ENCODE measurements at places on chromosomes 16 and 17.

DNA sequence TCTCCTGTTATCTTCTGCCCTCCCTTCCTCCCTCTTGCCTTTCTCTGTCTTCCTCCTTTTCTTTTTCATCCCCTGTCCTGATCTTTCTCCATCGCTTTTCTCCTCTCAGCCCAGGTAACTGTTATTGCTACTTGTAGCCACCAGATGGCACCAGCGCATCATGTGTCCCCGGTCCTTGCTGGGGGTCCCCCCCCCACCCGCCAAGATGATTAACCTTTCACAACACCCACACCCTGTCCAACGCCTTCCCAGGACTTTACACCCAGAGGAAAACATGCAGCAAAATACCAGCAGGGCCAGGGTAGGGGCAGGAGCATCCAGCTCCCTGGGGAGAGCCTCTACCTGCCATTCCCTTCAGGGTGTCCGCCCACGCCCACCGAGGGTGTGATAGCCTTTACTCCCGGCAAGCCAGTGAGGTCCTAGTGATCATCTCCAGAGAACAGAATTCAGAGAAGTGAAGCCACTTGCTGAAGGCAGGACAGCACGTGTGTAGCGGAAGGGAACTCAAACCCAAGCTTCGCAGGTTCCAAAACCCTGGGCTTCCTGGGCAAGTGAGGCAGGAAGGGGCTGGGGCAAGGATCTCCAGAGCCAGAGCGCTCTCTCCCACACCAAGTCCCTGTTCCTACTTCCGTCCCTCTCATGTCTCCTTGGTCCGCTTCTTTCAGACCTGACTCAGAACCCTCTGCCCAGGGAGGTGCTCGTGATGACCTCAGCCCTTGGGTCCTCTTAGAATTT lies 13.4 kb upstream of the TAC4 start:
- DNase-seq, result peak; percentile 21

- DNase-seq, result no peak
Measured at GRCh38 chr17:1156864-1157263, 22.9 kb downstream of the ABR start.

- DNase-seq, result no peak
Measured at GRCh38 chr16:23996258-23996955, 160.6 kb downstream of the PRKCB start.

- no peak for DNase-seq
Measured at GRCh38 chr16:80738521-80738920, 65.9 kb downstream of the CDYL2 start.

GRCh38 chr16:86961171-86961601 lies 356.0 kb downstream of the C16orf95 start:
- DNase-seq, result no peak

DNA sequence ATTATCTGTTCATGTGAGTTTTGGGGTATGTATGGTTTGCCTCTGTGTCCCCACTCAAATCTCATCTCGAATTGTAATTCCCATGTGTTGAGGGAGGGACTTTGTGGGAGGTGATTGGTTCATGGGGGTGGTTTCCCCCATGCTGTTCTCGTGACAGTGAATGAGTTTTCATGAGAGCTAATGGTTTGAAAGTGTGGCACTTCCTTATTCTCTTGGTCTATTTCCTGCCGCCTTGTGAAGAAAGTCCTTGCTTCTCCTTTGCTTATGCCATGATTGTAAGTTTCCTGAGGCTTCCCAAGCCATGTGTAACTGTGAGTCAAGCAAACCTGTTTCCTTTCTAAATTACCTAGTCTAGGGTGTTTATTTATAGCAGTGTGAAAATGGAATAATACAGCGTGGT lies 128.1 kb upstream of the HS3ST4 start:
- DNase-seq, result no peak

DNA sequence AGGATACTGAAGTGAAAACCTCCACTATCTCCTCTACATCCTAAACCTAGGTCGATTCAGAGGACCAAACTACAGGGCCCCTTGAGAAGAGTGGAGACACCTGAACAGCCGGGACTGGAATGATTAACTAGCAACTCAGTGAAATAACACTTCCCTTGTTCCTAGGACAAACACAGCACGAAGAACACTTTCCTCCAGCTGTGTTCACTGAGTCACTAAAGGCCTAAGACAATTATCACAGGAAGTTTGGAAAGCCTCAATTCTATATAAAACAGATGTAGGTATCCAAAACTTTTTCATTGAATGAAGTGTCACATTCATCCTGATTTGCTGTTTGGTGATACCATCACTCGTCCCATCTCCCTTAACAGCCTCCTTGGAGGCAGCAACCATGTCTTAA lies 15.5 kb upstream of the CUEDC1 start:
- no peak for DNase-seq

GRCh38 chr16:86585821-86586611 lies 7.7 kb downstream of the FOXL1 start:
- DNase-seq, result no peak

DNA sequence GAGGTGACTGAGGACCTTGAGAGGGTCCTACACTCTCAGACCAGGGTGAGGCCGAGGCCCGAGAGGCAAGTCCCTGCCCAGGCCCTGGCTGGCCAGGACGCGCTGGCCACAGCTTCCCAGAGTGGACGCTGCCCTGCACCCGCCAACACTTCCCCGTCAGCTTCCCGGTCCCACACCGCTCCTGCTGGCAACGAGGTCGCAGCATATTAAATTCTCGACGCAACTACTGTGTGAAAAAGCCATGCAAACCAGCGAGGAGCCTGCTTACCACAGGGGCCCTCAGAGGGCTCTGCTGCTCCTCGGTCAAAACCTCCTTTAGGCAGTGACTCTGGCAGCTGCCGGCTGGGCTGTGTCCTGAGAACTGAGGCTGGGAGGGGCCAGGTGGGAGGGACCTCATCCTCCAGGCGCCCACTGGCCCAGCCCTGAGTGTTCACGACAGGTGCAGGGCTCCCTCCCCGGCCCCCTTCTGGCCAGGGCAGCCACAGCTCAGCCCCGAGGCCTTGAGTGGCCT lies 2.1 kb upstream of the TEX19 start:
- no peak for DNase-seq

GRCh38 chr17:74426551-74427047 lies 5.3 kb upstream of the GPRC5C start:
- DNase-seq, result no peak

- DNase-seq, result peak; percentile 30
Measured at GRCh38 chr17:63478814-63479494, 2.1 kb downstream of the ACE start.

DNA sequence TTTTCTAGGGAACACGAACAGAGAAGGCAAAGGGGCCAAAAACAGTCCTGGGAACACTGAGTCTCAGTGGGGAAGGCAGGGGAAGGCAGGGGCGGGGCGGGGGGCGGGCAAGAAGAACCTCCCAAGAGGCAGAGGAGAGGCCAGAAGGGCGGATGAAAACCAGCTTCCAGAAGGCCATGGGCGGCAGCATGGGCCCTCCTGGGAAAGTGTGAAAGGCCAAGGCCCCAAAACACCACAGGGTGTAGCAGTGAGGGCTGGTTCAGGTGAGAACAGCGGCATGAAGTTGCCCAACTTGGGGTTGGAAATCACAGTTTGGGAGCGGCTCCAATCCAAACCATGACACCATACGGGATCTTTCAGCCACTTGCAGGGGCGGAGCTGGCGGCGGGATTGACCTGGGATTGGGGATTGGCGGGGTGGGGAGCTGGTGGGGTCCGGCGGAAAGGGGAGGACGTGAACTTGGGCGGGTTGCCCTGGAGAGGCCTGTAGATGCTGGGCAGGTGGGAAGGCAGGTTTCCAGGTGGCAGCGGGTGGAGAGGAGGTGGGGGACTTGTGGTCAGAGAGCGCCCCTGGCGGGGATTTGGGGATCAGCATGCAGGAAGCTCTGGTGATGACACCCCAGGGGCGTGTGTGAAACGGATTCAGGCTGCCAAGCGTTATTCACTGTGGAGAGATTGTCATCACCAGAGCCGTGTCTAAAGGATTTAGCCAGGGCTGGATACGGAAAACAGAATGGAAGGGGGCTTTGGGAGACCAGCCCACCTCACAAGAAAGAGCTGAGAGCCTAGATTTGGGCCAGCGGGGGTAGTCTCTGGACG lies 80.9 kb downstream of the ARHGAP23 start:
- peak; percentile 49 for DNase-seq

- DNase-seq, result no peak
Measured at GRCh38 chr17:39579318-39580081, 28.2 kb downstream of the NEUROD2 start.

- no peak for DNase-seq
Measured at GRCh38 chr17:34299027-34299426, 13.5 kb downstream of the CCL11 start.

DNA sequence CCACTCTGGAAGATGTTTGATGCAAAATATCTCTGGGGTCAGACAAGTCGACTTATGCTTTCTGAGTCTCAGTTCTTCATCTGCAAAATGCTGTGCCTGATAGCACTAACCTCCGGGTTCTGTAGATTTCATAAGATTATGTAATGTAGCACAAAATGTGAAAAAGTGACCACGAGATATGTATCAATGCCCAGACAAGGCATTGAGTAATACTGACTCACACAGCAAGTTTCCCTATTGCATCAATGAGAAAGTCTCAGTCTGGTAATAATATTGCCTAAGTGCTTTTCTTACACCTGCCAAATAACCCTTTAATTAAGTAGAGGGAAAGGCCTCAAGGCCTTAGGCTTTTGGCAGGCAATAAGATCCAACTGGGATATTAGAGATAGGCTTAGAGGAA lies 41.4 kb upstream of the MMP2 start:
- DNase-seq, result no peak

DNA sequence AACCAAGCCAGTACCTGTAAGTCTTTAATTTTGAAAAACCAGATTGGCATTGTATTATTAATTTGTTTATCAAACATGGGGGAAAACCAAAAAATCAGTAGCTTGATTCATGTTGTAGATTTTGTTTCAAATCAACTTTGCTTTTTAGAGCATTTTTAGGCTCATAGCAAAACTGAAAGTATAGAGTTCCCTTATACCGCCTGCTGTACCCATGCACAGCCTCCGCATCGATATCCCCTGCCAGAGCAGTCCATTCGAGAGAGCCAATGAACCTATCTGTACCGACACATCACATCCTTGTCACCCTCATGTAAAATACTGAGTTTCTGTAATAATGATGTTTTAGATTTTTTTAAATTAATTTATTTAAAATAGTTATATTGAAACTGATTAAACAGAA lies 16.2 kb upstream of the MRC2 start:
- no peak for DNase-seq

- no peak for DNase-seq
Measured at GRCh38 chr16:80672379-80672778, 131.6 kb downstream of the DYNLRB2 start.

DNA sequence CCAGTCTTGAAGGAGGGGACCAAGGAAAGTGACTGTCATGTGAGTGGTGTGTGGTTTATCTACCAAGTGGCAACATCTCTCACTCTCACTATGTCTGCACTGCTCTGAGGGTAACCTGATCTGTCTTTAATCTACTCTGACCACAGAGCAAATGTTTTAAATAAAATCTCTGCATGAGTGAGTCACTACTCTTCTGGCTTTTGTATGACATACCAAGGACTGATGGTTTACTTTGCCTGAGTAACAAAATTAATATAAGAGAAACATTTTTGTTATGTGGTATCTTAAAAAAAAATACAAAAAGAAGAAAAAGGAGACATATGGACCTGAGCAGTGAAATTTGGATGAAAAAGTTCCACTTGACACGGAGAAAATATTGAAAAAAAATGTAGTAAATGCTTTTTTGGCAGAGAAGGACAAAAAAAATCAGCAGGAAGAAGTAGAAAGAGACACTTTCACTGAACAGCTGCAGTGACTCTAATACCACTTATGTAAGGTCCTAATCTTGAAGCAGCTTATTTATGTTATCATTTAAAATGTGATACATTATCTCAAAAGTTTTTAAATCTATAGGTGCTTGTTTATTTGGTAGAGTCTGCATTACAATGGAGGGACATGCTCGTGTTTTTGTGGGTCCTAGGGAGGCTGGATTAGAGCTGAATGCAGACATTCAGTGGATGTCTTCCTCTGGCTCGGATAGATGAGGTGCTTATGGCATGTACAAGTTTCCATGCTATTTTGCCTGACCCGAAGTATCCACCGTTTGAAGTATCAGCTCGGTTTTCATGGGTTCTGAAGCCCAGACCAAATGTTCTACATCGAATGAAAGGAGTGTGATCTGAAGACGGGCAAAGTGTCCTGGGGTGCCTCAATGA lies 240.7 kb downstream of the MAP2K6 start:
- DNase-seq, result no peak

DNA sequence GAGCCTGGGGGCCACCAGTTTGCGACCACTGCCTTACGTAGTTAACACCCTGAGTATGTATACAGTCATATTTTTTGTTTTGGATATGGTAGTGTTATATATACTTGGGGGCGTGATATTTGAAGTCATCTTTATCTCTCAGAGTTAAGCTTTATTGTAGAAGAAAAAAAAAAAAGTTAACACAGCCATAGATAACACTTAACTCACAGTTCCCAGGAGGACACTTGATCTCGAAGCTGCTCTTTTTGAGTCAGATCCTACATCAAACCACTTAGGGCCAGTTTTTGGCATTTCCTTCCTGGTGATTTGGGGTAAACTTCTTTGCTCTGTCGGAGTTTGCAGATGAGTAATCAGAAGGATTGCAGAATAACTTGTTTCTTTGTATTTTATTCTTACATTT lies 5.8 kb downstream of the ITPRIPL2 start:
- no peak for DNase-seq

GRCh38 chr17:39674702-39675389 lies 6.6 kb downstream of the PNMT start:
- DNase-seq, result no peak

- no peak for DNase-seq
Measured at GRCh38 chr16:89401641-89402445, 88.5 kb downstream of the ANKRD11 start.

- no peak for DNase-seq
Measured at GRCh38 chr16:66551348-66551759, 1.0 kb upstream of the CKLF start.

Measured in activated naive CD4-positive, alpha-beta T cell (primary cell).